CD4-positive, alpha-beta memory T cell (primary cell): ENCODE measurements at places on chromosomes 1 and 21.

GRCh38 chr1:89151047-89151446, 24.8 kb downstream of the GBP7 start:
- no peak for DNase-seq

DNA sequence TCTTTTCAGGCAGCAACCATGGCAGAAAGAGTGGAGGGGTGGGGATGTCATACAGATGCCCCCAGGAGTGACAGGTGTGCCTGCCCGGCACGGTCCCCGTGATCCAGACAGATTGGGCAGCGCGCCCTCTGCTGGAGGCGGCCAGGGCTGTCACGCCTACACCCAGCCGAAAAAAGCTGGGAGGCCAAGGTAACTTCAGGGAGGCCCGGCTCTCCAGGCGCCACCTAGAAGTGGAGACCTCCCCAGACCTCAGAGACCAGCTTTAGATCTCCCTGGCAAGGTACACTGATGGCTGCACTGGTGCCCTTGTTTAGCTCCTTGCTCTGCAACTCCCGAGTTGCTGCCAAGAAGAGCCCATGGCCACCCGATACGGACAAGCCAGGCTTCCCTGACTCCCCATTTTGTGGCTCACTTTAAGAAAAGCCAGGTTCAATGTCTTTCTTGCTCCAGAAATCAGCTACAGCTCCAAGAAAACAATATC, 6.6 kb downstream of the GOLT1A start:
- DNase-seq = peak; percentile 55

GRCh38 chr1:195019385-195019784, 1588.9 kb downstream of the KCNT2 start:
- no peak for DNase-seq

DNA sequence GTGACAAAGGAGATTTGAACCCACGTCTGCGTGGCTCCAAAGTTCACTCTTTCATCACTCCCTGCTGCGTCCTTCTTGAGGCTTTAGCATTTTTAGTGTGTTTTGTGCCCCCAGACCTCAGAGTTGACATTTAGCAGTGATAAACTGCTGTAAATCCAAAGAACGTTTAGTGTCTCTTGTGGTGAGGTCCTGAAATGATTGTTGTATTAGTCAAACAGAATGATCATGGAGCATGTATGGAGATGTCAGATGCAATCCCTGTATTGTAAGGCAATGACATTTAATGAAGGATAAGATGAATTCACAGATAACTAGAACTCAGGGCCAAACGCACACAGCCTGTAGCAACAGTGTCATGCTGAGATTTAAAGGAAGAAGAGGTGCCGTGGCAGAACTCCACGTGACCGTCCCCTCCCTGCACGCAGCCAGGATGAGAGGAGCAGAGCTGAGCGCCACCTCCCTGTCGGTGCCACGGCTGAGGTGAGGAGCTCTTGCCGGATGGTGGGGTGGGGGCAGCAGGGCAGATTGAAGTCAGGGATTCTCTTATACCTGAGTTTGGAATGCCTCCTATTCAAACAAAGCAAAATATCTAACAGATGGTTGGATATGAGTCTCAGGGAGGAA, 30.1 kb downstream of the NTPCR start:
- no peak for DNase-seq

- DNase-seq = no peak
Measured at GRCh38 chr1:182561456-182561855, 27.6 kb downstream of the RNASEL start.

GRCh38 chr1:235953801-235954200, 87.1 kb upstream of the LYST start:
- DNase-seq = no peak

GRCh38 chr1:101509370-101509769, 272.6 kb downstream of the S1PR1 start:
- no peak for DNase-seq

DNA sequence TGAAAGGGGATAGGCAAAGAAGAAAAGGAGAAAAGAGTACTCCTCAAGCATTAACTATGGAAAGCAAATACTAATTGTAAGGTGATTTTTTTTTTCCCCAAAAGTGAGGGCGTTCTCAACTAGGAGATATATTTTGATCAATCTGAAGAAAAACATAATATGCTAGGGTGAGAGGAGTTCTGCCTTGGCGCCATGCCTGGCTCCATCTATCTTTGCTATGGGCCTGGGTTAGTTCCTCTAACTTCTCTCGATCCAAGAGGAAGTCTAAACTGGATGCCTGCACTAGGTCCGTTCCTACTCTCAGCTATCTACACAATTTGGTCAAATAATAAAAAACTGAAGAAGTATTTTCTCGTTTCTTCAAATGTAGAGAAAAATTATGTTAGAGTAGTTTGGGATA, 20.5 kb downstream of the CNN3 start:
- no peak for DNase-seq

DNA sequence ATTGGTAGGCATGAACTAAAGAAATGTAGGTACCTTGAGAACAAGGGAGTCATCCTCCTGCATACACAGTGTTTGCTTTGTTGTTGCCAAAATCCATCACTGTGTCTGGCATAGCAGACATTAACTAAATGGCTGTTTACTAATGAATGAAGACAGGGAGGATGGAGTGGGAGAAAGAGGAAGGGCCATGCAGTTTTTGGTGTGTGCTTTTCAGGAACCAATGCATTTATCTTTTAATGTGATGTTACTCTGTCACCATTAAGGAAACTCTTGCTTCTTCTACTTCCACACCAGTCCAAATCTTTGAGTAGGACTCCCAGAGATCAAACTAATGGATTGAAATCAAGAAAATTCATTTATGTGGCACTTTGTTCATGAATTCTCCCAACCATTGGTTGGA, 55.6 kb upstream of the DUSP10 start:
- DNase-seq = no peak

DNA sequence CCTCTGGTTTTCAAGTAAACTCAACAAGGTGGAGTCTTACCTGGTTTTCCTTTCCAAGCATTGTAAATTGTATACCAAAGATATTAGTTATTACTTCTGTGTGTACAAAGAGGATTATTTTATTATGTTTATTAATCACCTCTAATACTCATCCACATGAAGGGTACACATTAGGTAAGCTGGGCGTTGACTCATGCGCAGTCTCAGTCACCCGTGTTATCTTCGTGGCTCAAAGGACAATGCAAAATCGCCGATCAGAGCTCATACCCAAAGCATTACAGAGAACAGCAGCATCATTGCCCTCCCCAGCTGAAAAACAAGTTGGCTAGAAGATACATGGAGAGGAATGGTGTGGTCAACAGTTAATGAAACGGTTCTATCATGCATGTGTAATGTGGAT, 148.7 kb downstream of the NR5A2 start:
- no peak for DNase-seq

DNA sequence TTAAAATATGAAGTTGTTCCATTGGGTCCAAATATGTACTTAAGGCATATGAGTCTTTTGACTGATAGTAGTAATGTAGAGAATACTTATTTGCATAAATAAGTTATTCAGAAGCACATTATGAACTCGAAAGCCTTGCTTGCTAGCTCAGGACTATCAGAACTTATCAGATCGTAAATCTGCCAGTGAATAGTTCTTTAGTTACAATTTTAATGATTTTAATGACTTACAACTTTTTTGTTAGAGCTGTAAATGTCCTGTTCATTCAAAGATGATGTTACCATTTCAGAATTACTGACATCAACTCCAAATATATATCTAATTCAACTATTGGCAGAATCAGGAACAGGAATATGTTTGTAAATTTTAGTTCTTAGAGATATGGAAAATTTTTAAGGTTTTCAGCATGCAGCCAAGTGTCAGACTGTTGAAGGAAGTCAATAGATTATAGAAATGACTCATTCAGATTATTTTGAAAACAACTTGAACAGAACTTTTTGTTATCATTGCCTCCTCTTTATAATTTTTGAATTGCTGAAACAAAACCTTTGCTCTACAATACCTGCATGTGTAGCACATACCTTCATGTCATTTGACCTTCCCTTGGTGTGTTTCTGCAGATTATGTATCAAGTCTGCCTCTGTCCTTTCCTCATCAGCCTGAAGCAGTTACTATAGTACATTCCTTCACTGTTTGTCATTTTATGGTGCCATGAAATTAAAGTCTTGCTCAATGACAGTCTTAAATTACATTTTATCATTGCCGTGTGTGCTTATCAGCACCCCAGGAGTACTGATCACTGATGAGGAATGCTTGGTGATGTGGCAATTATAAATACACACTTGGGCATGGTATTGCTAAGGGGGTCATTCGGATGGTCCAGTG, 44.9 kb downstream of the LRRC8D start:
- no peak for DNase-seq

- DNase-seq = no peak
Measured at GRCh38 chr1:66575739-66576138, 41.8 kb downstream of the SGIP1 start.

DNA sequence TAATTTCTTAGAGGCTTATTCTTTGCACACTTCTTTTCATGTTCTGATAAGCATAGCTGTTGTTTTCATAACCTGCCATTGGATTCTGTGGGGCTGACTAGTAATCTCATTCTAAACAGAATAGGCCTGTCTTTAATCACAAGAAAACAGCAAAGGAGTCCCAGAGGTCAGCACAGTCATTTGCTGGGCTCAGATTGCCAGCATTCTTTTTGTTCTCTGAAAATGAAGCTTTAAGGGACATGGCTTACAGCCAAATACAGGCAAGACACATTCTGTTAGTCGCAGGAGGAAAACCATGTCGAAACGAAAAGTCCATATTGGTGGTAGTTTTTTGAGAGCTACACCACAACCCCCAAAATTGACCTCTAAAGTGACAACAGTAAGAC, 75.0 kb downstream of the MRPS6 start:
- DNase-seq = no peak

GRCh38 chr21:39707316-39707715, 37.7 kb upstream of the IGSF5 start:
- no peak for DNase-seq

DNA sequence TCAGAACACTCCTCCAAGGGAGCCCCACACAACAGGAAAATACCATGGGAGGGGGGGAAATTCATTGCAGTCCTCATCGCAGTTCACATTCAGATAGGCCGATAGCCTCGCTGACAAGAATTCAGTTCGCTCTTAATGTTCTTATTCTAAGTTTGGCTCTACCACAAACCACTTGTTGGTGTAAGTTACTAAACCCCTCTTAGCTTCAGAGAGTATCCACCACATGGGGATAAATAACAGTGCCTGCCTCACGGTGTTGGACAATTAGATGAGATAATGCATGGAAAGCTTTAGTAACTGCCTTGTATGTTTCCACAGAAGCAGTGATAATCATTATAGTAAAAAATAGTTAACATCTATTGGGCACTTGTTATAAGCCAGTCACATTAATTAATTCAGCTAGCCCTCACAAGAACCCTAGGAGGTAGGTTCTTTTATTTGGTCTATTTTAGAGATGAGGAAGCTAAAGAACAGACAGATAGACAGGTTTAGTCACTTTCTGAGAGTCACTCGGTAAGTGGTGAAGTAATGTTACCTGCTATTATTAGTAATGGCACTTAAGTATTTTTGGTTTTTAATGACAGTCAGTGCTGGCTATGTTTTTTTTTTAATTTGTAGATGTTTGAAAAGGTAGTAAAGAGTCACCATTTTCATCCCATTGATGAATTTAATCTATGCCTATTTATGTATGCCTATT, 10.1 kb downstream of the VAV3 start:
- DNase-seq = no peak

- DNase-seq = no peak
Measured at GRCh38 chr1:217674028-217674729, 43.0 kb downstream of the SPATA17 start.

DNA sequence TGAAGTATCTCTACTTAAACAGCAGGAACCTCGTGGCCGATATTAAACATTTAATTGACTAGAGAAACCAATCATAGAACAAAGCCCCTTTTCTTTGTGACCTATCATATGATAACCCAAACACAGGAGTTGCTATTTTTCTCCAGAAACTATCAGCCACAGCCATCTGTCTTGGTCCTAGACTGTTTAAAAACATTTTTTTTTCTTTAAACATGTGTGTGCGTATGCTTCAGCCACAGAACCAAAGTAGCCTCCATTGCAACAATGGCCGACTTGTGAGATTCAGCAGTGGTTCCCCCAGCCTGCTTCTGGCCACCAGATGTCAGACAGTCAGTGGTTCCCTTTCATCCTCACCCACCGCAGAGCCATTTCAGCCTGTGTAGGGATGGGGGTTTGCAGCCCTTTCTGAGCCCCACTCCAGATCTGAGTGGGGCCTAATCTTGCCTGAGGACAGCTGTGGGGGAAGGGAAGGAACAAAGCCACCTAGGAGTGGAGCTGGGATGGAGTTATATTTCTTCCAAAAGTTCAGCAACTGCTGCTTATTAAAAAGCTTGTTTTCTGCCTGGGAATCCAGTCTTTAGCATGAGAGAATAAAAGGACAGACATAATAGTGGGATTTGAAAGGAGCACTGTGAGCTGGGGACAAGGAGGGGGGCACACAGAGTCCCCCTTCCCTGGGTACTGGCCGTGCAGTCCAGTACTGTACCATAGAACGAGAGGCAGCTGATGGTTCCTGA, 11.7 kb upstream of the IGSF3 start:
- DNase-seq = no peak

- no peak for DNase-seq
Measured at GRCh38 chr1:184366997-184367396, 19.8 kb upstream of the C1orf21 start.

- no peak for DNase-seq
Measured at GRCh38 chr1:41272601-41273000, 30.5 kb upstream of the SCMH1 start.

GRCh38 chr21:31530364-31530763, 129.1 kb upstream of the SOD1 start:
- DNase-seq = no peak

DNA sequence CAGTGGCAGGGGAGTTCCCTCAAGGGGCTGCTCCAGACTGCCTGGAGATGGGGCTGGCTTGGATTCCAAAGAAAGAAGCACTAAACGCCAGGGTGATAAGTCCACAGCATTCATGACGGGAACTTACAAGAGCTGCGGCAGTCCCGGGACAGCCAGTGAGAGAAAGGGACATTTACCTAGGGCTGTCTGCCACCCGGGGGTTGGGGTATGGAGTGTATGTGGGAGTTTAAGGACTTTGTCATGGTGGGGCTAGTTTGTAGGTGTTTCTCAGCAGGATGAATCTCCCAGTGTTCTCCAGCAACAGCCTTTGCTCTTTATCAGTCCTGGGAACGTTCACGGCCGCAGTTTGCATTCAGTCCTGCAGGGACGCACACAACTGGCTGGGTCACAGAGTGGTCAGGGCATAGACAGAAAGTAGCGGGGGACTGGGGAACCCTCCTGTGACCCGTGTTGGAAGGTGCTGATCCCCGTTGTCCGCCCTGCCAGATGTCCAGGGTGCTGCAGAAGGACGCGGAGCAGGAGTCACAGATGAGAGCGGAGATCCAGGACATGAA, 41.4 kb upstream of the HMGN1 start:
- DNase-seq = no peak

GRCh38 chr1:32897082-32898049, 3.8 kb downstream of the TMEM54 start:
- no peak for DNase-seq

DNA sequence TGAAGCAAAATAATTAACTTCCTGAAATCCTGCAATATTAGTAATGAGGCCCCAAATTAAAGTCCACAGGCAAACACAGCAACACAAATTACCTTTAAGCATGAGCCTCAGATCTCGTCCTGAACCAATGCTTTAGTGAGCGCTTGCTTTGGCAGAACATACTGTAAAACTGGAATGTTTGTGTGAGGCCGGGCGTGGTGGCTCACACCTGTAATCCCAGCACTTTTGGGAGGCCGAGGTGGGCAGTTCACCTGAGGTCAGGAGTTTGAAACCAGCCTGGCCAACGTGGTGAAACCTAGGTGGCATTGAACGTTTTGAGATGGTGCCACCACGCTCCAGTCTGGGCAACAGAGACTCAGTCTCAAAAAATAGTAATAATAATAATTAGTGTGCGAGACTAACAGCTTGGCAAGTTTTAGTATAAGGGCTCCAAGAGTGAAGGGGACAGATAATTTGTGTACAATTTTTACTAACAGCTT, 17.8 kb downstream of the SFPQ start:
- no peak for DNase-seq
